Effector CD8-positive, alpha-beta T cell (primary cell): ENCODE measurements at places on chromosomes 7 and 10.

- no peak for DNase-seq
Observed at GRCh38 chr10:124484661-124485060, 23.0 kb downstream of the LHPP start.

DNA sequence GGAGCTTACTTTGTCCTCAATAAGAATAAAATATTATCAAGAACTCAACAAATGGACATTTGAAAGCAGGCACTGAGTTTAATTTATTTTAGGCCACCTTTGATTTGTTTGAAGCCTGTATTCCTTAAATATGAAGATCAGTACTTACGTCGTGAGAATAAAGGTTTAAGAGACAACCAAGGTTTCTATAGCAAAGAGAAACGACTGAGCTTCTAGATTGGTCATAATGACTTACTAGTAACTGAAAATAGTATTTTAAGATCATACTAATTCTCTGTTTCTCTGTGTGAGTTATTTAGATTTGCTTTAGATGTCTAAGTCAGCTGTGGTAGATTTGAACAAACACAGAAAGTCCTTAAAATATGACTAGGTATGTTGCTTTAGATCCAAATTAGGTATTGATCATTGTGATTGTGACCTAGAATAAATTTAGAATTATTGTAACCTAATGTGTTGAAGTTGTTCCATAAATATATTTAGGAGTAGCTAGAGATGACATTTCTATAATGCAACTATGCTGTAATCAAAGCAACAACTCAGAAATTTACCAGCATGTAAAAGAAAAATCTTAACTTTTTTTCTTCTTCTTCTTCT lies 2.4 kb upstream of the GLCCI1 start:
- DNase-seq, result no peak

DNA sequence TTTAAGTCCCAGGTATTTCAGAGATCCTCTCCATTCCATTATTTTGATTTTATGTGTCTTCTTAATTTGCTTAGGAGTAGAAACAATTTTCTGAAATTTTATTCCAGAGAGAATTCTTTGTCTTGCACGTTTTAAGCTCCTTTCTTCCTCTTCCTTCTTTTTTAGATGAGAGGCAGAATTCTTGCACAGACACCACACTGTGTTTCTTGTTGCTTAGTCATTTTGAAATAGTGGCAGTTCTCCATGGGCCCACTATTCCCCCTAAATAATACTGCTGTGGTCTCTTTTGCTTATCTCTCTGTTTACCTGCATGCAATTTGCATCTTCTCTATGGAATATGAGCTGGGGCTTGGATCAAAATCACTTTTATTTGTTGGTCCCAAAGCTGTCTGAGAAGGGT lies 54.3 kb upstream of the WAC start:
- no peak for DNase-seq

- no peak for DNase-seq
Observed at GRCh38 chr7:107372298-107372697, 97.6 kb upstream of the GPR22 start.

GRCh38 chr7:158255156-158255555 lies 332.5 kb downstream of the PTPRN2 start:
- DNase-seq, result no peak

DNA sequence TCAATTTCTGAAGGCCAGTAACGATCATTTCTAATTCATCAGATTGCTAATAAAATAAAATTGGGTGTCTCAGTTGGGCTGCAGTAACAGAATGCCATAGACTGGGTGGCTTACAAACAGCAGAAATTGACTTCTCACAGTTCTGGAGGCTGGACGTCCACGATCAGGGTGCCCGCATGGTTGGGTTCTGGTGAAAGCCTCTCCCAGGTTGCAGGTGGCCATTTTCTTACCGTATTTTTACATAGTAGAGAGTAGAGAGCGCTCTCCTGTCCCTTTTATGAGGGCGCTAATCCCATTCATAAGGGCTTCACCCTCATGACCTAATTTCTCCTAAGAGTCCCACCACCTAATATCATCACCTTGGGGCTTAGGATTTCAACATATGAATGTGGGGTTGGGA lies 106.0 kb downstream of the SPAG6 start:
- DNase-seq, result no peak

DNA sequence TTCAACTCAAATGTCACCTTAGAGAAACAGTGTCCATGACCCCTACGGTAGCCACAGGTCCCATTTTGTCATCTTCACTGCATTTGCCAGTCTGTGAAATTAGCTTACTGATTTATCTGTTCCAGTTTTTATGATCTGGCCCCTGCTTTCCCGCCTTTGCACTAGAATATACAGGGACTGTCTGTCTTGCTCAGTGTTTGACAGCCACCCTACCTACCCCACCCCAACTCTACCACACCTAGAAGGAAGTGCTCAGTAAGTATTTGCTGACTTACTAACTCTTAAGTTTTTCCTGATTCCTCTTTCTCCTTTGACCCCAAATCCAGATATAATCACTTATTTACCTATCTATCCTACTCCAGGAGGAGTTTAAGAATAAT lies 49.5 kb downstream of the CREB3L2 start:
- no peak for DNase-seq

DNA sequence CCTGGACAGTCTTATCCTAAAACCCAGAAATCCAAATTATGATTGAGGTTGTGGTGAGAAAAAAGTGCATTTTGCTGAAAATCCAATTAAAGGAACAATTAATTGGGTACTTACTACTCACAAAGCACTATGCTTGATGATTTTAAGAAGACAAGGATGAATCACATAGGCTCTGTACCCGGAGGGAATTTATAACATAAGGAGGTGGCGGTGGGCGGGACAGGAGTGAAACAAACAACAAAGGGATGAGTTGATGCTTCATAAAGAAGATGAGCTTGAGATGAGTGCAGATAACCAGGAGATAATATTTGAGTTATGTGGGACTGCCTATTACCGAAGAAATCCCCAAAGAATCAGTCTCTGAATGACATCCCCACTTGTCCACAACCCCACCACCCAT lies 171.1 kb upstream of the FZD8 start:
- DNase-seq, result no peak

GRCh38 chr7:48130658-48131108 lies 40.6 kb upstream of the ABCA13 start:
- no peak for DNase-seq

GRCh38 chr10:85917601-85918000 lies 449.0 kb downstream of the GRID1 start:
- no peak for DNase-seq

- DNase-seq, result no peak
Observed at GRCh38 chr10:49594594-49594993, 15.5 kb upstream of the SLC18A3 start.

DNA sequence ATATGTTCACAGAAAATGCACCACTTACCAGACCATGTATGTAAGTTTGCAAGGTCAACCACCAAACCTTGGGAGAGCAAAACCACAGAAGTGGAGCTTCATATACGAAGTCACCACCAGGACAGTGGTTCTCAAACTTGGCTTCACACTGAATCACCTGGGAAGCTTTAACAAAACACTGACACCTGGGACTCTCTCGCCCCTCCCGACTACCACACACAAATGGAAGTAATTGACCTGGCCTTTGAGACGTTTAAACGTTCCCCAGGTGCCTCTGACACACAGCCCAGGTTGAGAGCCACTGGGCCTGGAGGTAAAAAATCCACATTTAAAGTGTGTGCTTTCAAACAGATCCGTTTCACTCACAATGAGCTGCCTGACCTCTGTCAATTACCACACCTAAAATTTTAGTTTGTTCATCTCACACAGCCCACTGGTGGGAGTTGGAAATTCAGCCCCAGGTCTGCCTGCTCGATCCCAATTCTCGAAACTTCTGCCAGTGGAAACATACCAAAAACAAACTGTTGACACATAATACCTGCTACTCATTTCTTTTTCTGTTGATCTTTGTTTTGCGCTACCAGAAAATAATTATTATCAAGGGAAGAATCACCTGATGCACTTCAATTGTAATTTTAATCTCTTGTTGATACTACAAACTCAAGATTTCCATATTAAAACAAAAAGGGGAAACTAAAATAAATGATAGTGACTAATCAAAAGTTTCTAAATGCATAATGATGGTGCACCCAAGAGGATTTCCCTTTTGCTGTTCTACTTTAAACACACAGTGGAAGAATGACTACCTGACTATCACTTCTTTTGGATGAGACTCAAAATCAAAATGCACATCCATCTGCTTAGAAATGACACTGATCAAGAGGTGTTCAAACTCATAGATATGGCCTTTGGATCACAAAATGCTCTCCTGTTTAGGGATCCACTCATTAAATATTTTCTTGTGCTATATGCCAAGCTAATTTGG lies 26.6 kb downstream of the CDNF start:
- DNase-seq, result no peak

DNA sequence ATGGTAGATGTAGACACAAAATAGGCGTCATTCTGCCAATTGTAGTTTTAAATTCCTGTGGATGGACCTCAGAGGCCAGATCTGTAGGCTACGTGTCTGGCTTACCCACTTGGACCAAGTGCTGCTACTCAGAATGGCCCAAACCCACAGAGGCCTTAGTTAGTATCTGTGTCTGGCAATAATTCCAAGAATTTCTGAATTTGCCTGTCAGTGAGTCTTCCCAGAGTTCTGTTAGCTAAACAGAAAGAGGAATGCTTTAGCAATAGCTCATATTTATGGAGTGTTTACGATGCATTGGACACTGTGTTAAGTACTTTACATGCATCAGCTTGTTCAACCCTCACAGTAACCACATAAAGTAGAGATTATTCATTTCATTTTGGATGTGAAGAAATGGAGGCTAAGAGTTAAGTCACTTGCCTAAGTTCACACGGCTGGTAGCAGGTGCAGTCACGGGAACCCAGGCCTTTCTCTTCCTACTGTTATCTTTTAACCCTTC lies 231.8 kb downstream of the PTEN start:
- no peak for DNase-seq

GRCh38 chr7:42687211-42688055 lies 224.4 kb downstream of the C7orf25 start:
- DNase-seq, result no peak

- DNase-seq, result no peak
Observed at GRCh38 chr10:132468651-132469050, 68.9 kb upstream of the INPP5A start.

GRCh38 chr10:119989966-119990365 lies 97.4 kb downstream of the SEC23IP start:
- no peak for DNase-seq

GRCh38 chr7:145784809-145785780 lies 331.5 kb upstream of the CNTNAP2 start:
- DNase-seq, result no peak

GRCh38 chr10:77455561-77455960 lies 182.0 kb downstream of the KCNMA1 start:
- no peak for DNase-seq

- no peak for DNase-seq
Observed at GRCh38 chr10:97518301-97519043, 19.7 kb downstream of the UBTD1 start.

DNA sequence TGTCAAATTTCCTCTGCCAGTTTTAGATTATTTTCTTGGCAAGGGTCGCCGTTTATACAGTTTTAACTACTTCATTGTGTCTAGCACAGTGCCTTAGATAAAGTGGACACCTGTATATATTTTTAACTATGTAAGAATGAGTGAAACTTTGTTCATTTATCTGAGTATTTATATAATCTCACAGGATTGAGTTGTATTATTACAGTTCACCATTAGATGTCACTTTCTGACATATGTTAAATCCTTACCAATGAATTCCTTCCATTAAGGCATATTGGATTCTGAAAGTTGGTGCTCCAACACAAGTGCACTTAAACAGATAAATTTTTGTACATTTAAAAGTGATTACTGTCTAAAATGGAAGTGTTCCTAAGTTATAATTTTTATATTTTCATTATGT lies 43.0 kb downstream of the ZMYND11 start:
- no peak for DNase-seq

DNA sequence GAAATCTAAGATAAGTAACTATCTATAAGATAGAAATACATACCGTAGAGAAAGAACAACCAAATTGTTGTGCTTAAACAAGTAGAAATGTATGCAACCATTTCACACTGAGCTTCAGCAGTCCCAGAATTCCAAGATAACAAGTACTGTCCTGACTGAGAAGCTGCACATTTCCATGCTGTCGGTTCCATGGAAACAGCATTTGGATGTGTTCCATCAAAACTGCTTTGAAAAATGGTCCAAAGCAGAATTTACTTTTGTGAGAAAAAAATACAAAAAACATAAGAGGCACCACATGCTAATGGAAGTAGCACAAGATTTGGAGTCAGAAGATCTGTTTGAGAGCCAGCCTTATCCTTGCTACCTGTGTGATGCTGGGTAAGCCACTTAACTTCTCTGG lies 92.6 kb downstream of the MTERF1 start:
- no peak for DNase-seq

DNA sequence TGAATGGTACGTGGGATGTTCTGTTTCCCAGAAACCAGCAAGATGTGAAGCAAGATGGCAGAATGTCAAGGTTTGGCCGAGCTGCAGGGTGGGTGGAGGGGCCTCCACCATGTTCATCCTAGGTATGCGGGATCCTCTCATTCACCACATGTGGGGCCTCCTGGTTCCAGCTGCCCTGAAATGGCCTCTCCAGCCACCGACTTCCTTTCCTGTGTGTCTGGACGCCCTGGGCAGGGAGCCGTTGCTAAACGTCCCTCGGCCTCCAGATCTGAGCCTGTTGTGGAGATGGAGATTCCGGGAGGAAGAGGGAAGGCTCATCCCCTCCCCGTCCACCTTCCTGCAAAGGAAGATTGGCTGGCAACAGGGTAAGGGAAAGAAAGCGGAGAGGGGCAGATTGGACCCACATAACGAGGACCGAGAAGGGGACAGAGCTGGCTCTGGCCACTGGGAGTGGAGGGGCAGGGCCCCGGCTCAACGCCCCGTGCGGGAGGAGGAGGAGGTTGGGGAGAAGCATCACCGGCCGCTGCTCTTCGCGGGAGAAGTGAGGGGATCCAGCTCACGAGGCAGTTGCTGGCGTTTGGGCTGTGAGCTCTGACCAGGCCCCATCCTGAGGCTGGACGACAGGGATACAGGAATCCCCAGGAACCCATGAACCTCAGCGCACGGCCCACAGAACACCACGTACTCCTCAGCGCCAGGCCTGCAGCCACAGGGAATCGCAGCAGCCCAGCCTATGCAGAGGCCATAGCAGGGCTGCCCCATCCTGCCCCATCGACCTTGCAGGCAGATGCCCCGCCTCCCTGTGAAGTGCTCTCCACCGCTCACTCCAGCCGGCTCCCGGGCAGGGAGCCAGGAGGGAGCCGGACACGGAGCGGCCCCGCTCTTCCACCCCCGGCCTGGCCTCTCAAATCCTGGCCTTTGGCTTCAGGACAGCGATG lies 98.3 kb downstream of the FOXL3 start:
- DNase-seq, result no peak

- no peak for DNase-seq
Observed at GRCh38 chr10:15719899-15720634, at the start of gene ITGA8. Gene ITGA8 (minus strand): TSS chr10:15719922. CDS start chr10:15719771, 151 bp downstream.

DNA sequence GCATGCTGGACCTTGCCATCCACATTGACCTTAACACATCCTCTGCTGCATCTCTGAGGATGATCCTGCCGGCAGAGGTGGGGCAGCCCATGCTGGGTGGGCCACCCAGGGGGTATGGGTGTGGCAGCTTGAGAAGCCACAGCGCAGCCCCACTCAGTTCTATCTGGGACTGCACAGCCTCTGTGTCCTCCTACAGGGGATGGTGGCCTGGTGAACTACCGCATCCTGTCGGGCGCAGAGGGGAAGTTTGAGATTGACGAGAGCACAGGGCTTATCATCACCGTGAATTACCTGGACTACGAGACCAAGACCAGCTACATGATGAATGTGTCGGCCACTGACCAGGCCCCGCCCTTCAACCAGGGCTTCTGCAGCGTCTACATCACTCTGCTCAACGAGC lies 12.2 kb upstream of the C10orf105 start:
- no peak for DNase-seq
